T-helper 2 cell treated with Interferon-gamma antibody and Interleukin-4, amounts not matched to agents 100 ng/mL and 5 ng/mL, for 36 hours (primary cell): ENCODE measurements at places on chromosomes 2 and 18. TPM values are rescaled to one million over a fixed set of nuclear protein-coding genes. Genes with fewer than 3 reads are reported as not detected.

MALL gene
- not detected in 2 replicates for total RNA-seq

GPATCH11 gene
- 13.0 and 15.7 TPM in 2 replicates for total RNA-seq

ADAM23 gene
- total RNA-seq = 0.18 TPM in 2 replicates

ST6GAL2 gene
- total RNA-seq = not detected in 2 replicates

ROCK2 gene
- 21.5 and 22.1 TPM in 2 replicates for total RNA-seq

SMAD7 gene
- 17.7 and 19.0 TPM in 2 replicates for total RNA-seq

TCF7L1 gene
- total RNA-seq = not detected in 2 replicates

MYOM1 gene
- 1.5 and 1.8 TPM in 2 replicates for total RNA-seq
